ENCODE measurements at places on chromosomes 4 and X. TPM values are rescaled to one million over a fixed set of nuclear protein-coding genes. Genes with fewer than 3 reads are reported as not detected.

DNA sequence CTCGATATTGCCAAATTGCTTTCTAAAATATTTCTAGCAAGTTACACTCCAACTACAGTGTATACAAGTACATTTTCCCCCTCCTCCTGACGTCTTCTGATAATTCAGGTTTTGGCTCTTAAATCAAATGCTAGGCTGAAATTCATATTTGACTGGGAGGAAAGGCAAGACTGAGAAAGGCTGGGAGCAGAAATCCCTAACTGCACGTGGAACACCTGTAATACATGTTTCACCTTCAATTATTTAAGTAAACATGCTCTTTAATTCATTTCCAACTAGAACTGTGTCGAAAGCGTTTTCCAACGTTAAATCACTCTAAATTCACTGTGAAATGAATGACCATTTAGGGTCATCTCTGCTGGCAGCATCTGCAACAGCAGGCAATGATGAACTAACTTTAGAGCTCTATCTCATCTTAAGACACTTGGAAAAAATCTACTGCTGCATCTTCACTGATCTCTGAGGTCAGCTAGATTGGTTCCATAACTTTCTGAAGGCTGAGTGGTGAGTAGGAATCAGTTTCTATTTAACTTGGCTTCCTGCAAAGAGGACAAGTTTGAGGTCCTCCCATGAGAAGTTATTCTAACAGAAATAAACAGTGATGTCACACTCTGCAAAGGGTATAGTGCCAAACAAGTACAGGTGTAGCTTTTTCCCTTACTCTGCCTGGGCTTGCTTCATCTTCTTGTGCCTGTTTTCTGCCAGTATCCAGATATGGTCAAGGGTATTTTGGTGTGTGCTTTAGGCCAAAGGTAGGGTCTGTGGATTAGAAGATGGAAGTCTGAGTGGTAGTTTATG lies 144.3 kb upstream of the PAK3 start:
- no peak for DNase-seq

GRCh38 chrX:107678957-107679740 lies 50.8 kb downstream of the PRPS1 start:
- DNase-seq = peak; percentile 69

DNA sequence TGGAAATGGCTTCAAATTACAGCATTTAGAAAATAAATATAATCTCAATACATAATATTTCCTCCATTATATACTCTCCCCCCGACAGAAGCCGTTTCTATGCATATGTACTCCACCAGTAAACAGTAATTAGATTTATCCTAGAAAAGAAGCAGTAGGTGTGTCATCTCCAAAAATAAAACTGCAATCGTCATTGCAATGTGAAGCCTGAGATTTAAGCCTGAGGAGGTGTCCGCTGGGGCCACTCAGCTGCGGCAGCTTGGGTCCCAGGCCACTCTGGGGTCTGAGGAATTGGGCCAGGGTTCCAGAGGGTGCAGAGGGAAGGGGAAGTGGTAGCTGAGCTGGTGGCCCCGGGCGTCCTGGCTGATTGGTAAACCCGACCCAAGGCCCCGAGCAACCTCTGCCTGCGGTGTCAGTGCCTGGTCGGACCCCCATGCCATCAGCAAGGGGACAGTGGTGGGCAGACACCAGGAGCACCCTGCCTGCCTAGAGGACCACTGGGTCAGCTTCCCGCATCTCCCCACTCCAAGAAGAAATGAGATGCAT lies 7.8 kb upstream of the MXD4 start:
- DNase-seq = no peak

GRCh38 chrX:134459683-134460004 lies 321 bp upstream of the HPRT1 start:
- peak; percentile 15 for DNase-seq

GRCh38 chrX:137929951-137930350 lies 364.0 kb downstream of the ZIC3 start:
- no peak for DNase-seq

DNA sequence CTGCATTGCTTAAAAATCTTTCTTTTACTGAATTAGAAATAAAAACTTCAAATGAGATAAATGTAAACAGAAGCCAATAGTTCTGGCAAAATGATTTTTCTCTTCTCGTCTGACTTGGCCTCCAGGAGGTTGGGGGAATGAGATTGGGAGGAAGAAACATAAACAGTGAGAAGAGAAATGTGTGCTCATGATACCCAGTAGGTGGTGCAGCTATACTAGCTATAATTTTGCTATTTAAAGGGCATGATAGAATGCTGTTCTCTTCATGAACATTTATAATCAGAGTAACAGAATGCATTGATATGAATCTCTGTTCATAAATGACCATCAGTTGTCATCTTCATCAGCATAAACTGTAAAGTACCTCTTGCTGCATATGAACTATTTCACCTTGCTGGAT lies 85.5 kb downstream of the TACR3 start:
- DNase-seq = no peak

- DNase-seq = no peak
Measured at GRCh38 chr4:112076919-112077608, 68.2 kb upstream of the FAM241A start.

KLB gene
- not detected for total RNA-seq

CLTRN gene
- not detected for total RNA-seq

Data from fibroblast of the aortic adventitia (primary cell).